ENCODE measurements at places on chromosomes 11 and 22. TPM values are rescaled to one million over a fixed set of nuclear protein-coding genes. Genes with fewer than 3 reads are reported as not detected.

DNA sequence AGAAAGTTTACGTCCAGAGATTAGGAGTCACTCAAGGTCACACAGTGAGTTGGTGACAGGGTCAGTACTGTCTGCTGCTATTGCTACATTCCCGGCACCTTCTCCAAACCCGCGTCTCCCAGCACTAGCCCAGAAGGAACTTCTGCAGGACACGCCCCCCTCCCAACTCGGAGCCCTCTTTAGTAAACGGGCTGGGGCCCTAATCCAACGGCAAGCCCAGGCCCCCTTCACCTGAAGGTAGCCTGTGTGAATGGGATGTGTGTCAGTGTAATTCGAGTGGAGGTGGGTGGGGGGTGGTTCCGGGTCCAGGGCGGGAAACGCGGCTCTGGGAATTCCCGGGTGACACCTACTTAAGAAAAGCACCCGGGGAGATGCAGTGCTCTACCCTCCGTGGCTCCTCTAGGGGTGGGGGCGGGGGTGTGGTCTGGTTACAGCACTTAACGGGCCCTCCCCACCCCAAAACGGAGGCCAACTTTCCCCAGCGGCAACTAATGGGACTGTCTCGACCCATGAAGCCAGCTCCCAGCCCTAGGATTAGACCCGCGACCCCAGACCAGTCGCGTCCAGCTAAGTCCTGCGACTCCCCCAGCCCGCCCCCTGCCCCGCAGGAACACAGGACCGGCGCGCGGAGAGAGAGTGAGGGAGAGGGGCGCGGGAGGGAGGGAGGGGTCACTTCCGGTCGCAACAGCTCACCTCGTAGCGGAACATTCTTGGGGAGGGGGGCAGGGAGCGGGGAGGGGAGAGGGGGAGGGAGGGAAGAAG lies 468 bp downstream of the PATL1 start:
- H3K27ac ChIP-seq, result peak overlapping the region; percentile 96
- DNase-seq, result no peak
- H3K36me3 ChIP-seq, result peaks cover 35% of the 10 kb centered on the region
- H3K4me1 ChIP-seq, result peaks cover 42% of the 10 kb centered on the region
- H3K27me3 ChIP-seq, result no peaks in the 10 kb centered on the region
- H3K4me3 ChIP-seq, result peak overlapping the region; percentile 86

GRCh38 chr22:24115247-24116207 lies 65.8 kb upstream of the SUSD2 start:
- no peak for DNase-seq
- peak overlapping the region; percentile 28 for H3K27ac ChIP-seq
- no peak overlapping the region for H3K4me3 ChIP-seq

DNA sequence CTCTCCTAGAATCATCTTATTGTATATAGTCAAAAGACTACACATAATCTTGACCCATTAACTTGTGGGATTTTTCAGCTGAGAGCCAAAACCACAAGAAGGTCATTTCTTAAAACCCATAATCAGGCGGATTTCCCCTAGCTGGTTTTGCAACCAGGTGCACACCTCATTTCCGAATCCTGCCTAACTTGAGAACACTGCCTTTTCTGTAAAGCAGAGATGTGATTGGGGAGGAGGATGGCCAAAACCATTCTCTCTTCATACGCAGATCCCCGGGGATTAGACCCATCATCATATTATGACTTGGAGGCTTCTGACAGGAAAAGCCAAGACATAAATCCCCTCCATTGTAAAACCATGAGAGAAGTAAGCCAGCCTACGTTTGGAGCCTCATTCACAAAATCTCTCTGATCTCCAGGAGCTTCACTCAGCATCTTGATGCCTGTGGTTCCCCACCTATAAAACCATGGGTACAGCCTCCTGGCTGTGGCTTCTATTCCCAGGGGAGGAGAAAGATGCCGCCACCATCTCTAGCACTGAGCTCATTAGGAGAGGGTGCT lies 191.3 kb downstream of the KIF18A start:
- no peaks in the 10 kb centered on the region for H3K27me3 ChIP-seq
- no peaks in the 10 kb centered on the region for H3K36me3 ChIP-seq
- no peak for DNase-seq
- H3K27ac ChIP-seq, result no peak overlapping the region
- H3K4me3 ChIP-seq, result no peak overlapping the region
- H3K4me1 ChIP-seq, result no peaks in the 10 kb centered on the region

The GAL gene
- not detected for total RNA-seq

The B4GAT1 gene
- 7.6 TPM for total RNA-seq

The OR5B21 gene
- total RNA-seq, result 0.26 TPM

Measured in activated CD8-positive, alpha-beta T cell treated with anti-CD3 and anti-CD28 coated beads, Interleukin-2, amount 10 ng/mL, durations not matched to agents 7 days and 5 days (primary cell).